ENCODE measurements at places on chromosomes 7 and 10.

GRCh38 chr10:23725548-23725947 lies 286.7 kb downstream of the OTUD1 start:
- DNase-seq = no peak

- DNase-seq = no peak
These were observed 24.7 kb upstream of the MTPAP start for GRCh38 chr10:30373596-30374327.

GRCh38 chr10:114631090-114631665 lies 26.9 kb downstream of the ABLIM1 start:
- no peak for DNase-seq

DNA sequence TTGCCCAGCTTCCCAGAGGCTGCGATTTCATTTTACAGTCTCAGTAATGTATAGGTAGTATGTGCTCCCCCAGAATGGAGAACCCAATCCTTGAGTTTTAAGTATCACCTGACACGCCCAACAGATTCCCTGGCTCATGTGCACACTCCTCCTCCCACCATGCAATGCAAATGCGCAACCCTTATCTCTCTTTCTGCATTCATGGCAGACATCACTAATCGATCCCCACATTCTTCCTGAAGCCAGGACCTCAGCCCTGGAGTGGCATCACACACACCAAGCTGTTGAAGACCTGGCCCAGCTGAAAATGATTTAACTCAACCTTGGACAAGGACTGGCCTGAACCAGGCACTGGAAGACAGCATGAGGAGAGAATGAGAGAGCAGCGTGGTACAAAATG lies 68.4 kb downstream of the ZRANB1 start:
- no peak for DNase-seq

DNA sequence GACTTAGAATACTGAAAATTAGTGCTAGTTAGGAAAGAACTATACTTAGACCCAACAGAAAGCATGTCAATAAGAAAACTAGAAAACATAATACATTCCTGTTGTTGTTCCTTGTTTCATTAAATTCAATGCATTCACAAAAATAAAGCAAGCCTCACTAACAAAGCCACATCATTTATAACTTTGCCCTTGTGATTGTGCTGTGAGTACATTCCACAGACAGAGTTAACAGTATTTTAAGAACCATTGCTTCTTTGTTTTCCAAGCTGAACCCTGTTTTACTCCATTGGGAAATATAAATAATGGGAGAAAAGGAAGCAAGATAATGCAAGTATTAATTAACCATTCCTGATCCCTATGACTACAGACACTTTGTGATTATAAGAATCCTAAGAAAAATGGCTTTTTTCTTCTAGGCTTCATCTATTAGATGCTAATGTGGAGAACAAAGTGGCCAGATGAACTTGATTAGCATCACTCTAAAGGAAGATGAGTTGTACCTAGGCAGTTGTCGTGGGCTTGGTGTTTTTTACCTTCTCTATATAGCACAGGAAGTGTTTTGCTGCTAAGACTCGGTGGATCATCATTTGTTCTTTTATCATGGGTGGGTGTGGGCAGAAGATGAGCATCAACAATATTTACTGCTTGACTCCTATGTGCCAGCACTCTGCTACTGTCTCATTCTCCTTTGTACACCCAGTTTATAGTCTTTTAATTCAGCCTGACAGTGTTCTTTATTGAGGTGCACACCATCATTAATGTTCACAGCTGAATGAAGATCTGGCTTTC lies 34.2 kb upstream of the ZNRF2 start:
- DNase-seq = no peak

GRCh38 chr7:2386964-2387669 lies 16.3 kb upstream of the CHST12 start:
- DNase-seq = no peak
